ENCODE measurements at places on chromosomes 7 and 10. TPM values are rescaled to one million over a fixed set of nuclear protein-coding genes. Genes with fewer than 3 reads are reported as not detected.

Gene CYP3A5
- total RNA-seq, result 0.30 TPM

Gene PRLHR
- total RNA-seq, result not detected

Gene LAMB4
- 0.05 TPM for total RNA-seq

Gene ANKRD22
- total RNA-seq, result not detected

Gene DRGX
- total RNA-seq, result not detected

Gene MMD2
- not detected for total RNA-seq

Gene ELFN1
- 0.74 TPM for total RNA-seq

Gene POU6F2
- not detected for total RNA-seq

Gene LRIT1
- total RNA-seq, result not detected

Gene CALHM3
- total RNA-seq, result not detected

Gene NEUROD6
- total RNA-seq, result not detected

All from smooth muscle cell of the umbilical artery (primary cell).